Left kidney (tissue), 8 donors: ENCODE measurements at places on chromosomes 12 and 14. TPM values are rescaled to one million over a fixed set of nuclear protein-coding genes. Genes with fewer than 3 reads are reported as not detected.

GRCh38 chr14:104510794-104511611 is 68.6 kb upstream of the C14orf180 start:
- DNase-seq: no peak

GRCh38 chr14:89502966-89503365 is 85.9 kb upstream of the FOXN3 start:
- DNase-seq: no peak

DNA sequence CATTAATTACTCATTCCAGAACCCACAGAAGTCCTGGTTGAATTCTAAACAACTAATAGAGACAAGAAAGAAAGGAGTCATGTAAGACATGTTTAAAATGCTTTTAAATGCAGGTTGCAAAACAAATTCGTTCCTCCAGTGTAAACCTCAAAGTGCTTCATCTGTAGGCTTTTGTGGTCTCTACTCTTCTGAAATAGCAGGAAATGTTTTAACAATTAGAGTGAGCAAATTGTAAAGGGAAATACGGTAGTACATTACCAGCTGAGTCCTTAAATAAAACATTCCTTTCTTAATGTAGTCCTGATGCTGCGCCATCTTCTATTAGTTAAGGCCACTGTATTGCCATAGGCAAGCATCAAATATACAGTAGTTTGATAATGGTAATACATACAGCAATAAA is 1934.2 kb upstream of the SEL1L start:
- no peak for DNase-seq

DNA sequence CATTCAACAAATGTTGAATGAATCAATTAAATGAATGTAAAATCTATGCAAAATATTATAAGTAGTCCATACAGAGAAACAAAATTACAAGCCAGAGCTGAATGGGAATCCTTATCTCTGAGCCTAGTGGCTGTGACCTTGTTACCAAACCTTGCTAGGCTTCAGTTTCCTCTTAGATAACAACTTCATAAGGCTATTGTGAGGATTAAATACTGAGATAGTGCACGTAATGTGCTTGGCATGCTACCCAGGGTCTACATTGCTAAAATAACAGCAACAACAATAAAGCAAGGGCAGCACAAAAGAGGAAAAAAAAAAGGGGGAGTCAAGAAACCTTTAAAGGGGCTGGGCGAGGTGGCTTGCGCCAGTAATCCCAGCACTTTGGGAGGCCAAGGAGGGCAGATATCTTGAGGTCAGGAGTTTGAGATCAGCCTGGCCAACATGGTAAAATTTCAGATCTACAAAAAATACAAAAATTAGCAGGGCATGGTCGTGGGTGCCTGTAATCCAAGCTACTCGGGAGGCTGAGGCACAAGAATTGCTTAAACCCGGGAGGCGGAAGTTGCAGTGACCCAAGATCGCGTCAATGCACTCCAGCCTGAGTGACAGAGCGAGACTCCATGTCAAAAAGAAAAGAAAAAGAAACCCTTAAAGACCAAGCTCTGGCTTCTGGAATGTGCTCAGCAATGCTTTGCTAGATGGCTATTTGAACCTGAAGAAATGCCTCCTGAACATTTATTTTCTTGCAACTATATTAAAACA is 14.1 kb downstream of the STAB2 start:
- no peak for DNase-seq

- no peak for DNase-seq
These were observed 24.9 kb downstream of the DGLUCY start for GRCh38 chr14:91138511-91139359.

- no peak for DNase-seq
These were observed 156.3 kb downstream of the TMX1 start for GRCh38 chr14:51396222-51396815.

The CPNE6 gene
- polyA plus RNA-seq: 0.18 TPM

The STXBP6 gene
- polyA plus RNA-seq: 9.8 TPM

The PNMA1 gene
- 91.6 TPM for polyA plus RNA-seq
